Parietal lobe (tissue), 2 donors: ENCODE measurements at places on chromosomes 4 and X. TPM values are rescaled to one million over a fixed set of nuclear protein-coding genes. Genes with fewer than 3 reads are reported as not detected.

Gene IL3RA
- total RNA-seq: 1.6 TPM

Gene S100P
- total RNA-seq: 0.31 TPM

Gene CFP
- 1.3 TPM for total RNA-seq

Gene DMRTC1
- not detected for total RNA-seq

Gene ENPEP
- total RNA-seq: 1.6 TPM

Gene GABRG1
- 24.7 TPM for total RNA-seq

Gene CT45A2
- not detected for total RNA-seq

Gene PPEF1
- 29.7 TPM for total RNA-seq

Gene TRIML1
- total RNA-seq: not detected

Gene ALPK1
- 12.5 TPM for total RNA-seq

Gene MAMLD1
- 5.6 TPM for total RNA-seq

Gene SLIT2
- total RNA-seq: 17.2 TPM

Gene FABP2
- total RNA-seq: not detected

Gene CRMP1
- total RNA-seq: 680 TPM

Gene NSG1
- total RNA-seq: 220 TPM

Gene XG
- total RNA-seq: not detected

Gene RASGEF1B
- total RNA-seq: 52.3 TPM

Gene AGTR2
- total RNA-seq: not detected

Gene TEX13B
- not detected for total RNA-seq

Gene NUP62CL
- 4.7 TPM for total RNA-seq

Gene DGKK
- total RNA-seq: 0.63 TPM

Gene UNC5C
- total RNA-seq: 25.7 TPM

Gene FATE1
- not detected for total RNA-seq

Gene SSX2B
- total RNA-seq: not detected

Gene C4orf54
- 0.63 TPM for total RNA-seq

Gene GABRA4
- total RNA-seq: 54.1 TPM

Gene CCDC158
- 6.9 TPM for total RNA-seq

Gene ARSJ
- 0.31 TPM for total RNA-seq

Gene PJA1
- 111 TPM for total RNA-seq

Gene RPA4
- total RNA-seq: 2.8 TPM

Gene HPGDS
- 1.3 TPM for total RNA-seq

Gene RNF113A
- 12.2 TPM for total RNA-seq

Gene CXorf58
- not detected for total RNA-seq

Gene GPRASP3
- 48.5 TPM for total RNA-seq

Gene CNKSR2
- total RNA-seq: 243 TPM

Gene HSFX1
- total RNA-seq: 4.4 TPM

Gene CCNB3
- 0.31 TPM for total RNA-seq

Gene GRPEL1
- 13.1 TPM for total RNA-seq

Gene NR0B1
- 0.31 TPM for total RNA-seq

Gene VCX
- not detected for total RNA-seq

Gene WFS1
- total RNA-seq: 5.9 TPM

Gene FRMPD4
- total RNA-seq: 34.1 TPM

Gene HMGN5
- 2.2 TPM for total RNA-seq

Gene PRICKLE3
- total RNA-seq: 0.31 TPM

Gene TCEAL5
- total RNA-seq: 6.6 TPM

Gene MAGEE2
- total RNA-seq: 5.3 TPM

Gene PAGE2B
- not detected for total RNA-seq

Gene NLGN4X
- 63.2 TPM for total RNA-seq

Gene CLNK
- total RNA-seq: not detected

Gene AMBN
- 0.94 TPM for total RNA-seq

Gene TRO
- 119 TPM for total RNA-seq

Gene KIF4A
- 4.1 TPM for total RNA-seq

Gene AFF2
- total RNA-seq: 124 TPM

Gene CXCL6
- total RNA-seq: 0.31 TPM

Gene NUDT11
- total RNA-seq: 65.1 TPM

Gene MAGEC1
- total RNA-seq: not detected
